ENCODE measurements at places on chromosomes 5 and 9. TPM values are rescaled to one million over a fixed set of nuclear protein-coding genes. Genes with fewer than 3 reads are reported as not detected.

The SPAG8 gene
- 0.20 TPM for total RNA-seq

DNA sequence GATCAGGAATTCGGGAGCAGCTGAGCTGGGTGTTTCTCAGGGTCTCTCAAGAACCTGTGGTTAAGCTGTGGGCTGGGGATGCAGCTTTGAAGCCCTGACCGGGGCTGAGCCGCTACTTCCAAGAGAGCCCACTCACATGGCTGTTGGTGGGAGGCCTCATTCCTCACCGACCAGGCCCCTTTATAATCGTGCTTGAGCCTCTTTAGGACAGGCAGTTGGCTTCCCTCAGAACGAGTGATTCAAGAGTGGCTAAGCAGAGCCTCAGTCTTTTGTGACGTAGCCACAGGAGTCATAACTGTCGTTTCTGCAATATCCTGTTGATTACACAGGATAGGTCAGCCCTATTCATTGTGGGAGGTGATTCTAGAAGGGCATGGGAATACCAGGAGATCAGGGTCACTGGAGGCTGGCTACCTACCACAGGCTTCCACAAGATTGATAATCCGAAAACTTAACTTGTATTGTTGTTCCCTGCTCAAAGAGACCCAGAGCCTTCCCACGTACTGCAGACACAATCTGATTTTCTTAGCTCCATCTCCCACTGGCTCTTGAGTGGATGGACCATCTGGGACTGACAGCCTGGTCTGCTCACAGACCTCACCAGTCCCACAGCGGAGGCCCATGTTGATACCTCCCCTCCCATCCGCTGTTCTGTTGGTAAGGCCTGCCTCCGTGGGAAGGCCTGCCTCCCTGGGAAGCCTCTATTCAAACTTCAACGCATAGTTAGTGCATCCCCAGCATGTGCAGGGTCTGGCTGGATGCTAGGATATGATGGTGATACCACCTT is 3.0 kb upstream of the ERGIC1 start:
- peak; percentile 40 for ATAC-seq

DNA sequence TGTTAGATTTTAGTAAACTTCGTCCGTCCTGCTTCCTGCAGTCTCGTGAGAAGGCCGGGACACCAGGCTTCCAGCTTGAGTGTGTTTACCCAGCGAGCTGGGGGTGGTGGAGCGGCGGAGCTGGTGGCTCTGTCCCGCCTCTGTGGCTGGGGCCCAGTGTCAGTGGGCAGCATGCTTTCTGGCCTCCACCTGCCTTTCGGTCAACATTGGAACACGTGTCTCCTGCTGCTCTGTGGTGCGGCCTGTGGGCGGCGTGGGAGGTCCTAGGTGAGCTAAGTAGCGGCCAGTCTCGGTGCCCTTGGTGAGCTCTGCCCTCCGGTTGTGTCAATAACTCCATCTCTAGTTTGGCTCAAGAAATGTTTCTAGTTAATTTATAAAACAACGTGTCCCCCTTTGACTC is 125.9 kb downstream of the GADD45G start:
- ATAC-seq, result no peak

The FOXD4L5 gene
- total RNA-seq, result not detected

The SCGB3A2 gene
- not detected for total RNA-seq

DNA sequence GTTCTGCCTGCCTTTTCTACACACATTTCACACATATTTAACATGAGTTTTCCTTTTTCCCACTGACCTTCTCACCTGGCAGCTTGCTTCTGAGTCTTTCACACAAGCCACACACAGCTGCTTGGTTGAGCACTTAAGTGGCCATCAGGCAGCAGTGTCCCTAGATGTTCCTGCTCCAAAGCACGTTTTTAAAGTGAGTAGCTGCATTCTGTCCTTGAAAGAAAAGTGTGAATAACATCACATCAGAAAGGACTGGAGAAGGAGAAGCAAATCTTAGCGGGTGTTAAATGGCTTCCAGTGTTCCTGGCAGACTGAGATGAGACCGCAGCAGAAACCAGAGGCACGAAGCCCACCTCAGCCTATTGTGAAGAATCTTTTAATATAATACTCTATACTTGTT is 209.2 kb upstream of the IRX4 start:
- ATAC-seq, result no peak

The FYB1 gene
- 64.7 TPM for total RNA-seq

- no peak for ATAC-seq
These were observed 103.1 kb downstream of the CEMIP2 start for GRCh38 chr9:71665247-71665646.

- no peak for ATAC-seq
These were observed 45.3 kb downstream of the CERT1 start for GRCh38 chr5:75466006-75466716.

- ATAC-seq, result no peak
These were observed 39.6 kb downstream of the COL5A1 start for GRCh38 chr9:134681061-134681661.

- peak; percentile 27 for ATAC-seq
These were observed 1.8 kb upstream of the NTRK2 start for GRCh38 chr9:84667571-84668195.

DNA sequence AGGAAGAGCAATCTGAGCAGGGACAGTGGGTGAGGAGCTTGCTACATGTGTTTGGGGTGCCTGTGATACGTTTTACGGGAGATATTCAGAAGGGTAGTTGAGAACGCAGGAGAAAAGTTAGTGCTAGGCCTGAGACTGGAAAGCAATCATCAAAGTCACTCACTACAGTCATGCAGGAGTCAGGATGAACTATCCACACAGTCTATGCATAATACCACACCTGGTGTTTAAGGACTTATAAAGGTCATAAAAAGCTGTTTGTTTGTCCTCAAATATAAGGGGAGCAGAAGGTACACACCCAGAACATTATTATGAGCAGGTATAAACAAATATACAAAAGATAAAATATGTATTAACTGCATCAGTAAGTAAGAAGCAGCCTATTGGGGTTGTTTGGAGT is 176.6 kb downstream of the GNA14 start:
- no peak for ATAC-seq

DNA sequence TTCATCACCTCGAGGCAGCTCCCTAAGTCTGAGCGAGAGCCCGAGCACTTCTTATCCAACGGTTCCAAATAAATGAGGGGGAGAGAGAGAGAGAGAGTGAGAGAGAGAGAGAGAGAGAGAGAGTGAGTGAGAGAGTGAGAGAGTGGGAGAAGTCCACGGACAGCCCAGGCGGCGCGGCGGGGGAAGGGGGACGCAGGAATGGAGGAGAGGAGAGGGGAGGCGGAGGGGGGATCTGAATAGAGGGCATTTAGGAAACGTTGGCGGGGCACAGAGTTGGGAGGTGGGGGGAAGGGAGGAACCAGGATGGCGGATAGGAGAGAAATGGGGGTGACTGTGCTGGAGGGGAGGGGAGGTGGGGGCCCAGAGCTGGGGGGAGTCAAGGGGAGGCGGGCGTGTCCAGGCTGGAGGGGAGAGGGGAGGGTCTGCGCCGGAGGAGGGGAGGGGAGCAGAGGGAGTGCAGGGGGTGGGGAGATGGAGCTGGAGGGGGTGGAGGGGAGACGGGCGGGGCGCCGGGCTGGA is 398 bp upstream of the BASP1 start:
- peak; percentile 40 for ATAC-seq

DNA sequence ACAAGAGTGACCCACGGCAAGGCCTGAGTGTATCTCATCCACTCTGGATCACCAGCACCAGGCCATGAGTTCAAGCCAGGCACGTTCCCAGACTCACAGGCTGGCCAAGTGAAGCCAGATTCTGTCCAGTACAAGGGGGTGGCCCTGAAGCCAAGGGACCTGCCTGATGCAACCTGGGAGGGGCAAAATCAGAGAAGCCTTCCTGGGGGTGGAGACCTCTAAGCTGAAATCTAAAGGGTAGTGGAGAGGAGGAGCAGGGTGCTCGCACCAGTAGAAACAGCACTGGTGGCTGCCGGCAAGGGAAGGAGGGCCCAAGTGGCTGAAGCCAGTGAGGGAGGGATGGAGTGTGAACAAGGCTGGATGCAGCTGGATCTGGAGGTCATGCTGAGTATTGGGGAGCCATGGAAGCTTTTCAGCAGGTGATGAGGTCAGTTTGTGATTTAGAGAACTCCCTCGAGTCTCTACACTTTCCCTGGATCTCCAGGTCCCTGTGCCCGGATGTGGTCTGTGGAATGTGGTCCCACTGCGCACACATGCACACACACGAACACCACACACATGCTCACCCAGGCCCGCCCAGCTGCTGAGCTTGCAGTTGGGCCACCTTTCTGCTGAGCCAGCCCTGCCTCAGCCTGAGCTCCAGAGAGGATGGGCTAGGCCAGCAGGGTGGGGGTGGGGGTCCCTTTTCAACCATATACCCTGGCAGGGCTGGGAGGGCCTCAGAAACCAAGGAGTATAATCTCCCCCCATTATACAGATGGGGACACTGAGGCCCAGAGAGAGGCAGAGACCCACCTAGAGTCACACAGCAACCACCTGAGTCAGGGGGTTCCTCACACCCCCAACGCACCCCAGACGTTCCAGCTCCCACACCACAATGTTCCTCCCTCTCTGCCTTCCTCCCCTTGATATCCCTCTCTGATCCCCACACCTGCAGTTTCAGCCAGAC is 1.6 kb downstream of the PIP5KL1 start:
- ATAC-seq, result no peak

DNA sequence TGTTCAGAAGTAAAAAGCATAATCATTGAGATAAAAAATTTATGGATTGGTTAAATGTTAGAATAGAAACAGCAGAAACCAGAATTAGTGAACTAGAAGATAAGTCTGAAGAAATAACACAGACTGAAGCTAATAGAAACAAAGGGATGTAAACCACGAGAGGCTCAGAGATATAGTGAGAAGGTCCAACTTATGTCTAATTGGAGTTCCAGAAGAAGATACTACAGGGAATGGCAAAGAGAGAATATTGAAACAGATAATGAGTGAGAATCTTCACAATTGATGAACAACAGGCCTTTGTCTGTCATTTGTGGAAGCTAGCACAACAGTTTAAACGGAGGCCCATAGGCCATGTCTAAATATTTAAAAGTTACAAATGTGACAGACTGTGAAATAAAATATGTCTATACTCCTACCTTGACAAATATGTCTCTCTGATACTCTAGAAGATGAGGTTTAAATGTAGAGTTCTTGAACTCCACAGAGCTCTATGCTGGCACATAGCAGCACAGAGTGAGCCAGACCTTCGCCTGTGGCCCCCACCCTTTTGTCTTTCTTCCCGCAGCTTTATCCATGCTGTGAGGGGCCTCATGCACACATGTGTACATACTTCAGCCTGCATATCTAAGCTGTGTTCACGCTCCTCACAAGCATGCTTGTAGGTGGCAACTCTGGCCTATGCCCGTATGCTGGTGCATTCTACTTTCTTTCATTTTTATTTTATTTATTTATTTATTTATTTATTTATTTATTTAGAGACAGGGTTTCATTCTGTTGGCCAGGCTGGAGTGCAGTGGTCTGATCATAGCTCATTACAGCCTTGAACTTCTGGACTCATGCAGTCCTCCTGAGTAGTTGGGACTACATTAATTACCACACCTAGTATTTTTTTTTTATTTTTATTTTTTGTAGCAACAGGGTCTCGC is 45.0 kb upstream of the ABL1 start:
- no peak for ATAC-seq

DNA sequence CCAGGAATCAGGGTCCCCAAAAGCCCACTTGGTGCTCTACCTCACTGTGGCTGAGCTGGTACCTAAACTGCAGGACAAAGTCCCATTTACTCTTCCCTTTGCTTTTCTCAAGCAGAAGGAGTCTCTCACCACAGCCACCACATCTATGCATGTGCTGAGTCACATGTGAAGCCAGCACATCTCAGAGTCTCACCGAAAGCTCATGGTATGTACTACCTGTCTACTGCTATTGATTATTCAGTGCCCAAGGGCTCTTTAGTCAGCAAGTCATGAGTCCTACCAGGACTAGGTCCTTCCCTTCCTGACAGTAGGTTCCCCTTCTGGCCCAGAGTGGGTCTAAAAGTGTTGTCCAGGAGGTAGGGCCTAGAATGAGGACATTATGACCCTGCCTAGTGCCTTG is 130.7 kb upstream of the NTRK2 start:
- ATAC-seq, result peak; percentile 71

The STPG3 gene
- total RNA-seq, result not detected

The TLE1 gene
- total RNA-seq, result 12.0 TPM

GRCh38 chr9:37602817-37603216 is 10.4 kb upstream of the TOMM5 start:
- peak; percentile 99 for ATAC-seq

The PHF24 gene
- 0.48 TPM for total RNA-seq

The RAB3C gene
- 1.8 TPM for total RNA-seq

The NR5A1 gene
- not detected for total RNA-seq

The MFAP3 gene
- total RNA-seq, result 19.6 TPM

DNA sequence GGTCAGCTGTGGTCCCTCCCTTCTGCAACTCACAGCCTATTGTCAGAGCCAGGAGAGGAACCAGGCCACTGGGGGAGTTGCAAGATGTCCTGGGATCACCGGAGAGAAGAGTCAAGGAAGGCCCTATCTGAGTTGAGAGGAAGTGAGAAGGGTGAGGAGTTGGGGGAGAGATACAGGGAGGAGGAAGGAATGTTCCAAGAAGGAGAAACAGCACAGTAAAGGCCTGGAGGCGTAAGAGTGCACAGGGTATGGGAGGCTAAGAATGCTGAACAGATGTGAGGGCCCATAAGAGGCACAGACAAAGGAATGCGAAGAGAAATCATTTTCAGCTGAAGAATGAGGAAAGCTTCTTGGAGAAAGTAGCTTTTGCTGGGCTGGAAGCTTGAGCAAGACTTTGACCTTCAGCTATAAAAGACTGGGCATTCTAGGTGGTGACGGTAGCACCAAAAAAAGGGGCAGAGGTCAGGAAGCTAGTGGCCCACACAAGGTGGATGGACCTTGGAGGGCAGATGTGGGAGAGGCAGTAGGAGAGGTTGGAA is 21.6 kb upstream of the CSF1R start:
- no peak for ATAC-seq

The KIF4B gene
- total RNA-seq, result not detected

DNA sequence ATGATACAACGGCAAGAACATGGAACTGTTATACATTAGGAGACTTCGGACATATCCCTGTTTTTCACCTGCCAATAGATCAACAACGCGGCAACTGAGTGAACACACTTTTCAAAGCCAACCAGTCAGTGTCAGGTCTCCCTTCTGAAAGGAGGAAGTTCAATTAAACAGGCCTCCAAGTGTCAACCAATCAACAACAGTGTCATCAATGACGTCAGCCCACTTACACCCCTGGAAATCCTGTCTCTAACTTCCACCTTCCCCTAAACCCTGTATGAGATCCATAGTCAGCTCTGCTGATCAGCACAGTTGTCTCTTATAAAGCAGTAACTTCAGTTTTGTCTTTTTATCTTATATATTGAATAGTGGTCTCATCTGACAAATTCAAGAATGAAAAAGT is 36.6 kb downstream of the DMRT3 start:
- ATAC-seq, result no peak

The NME5 gene
- total RNA-seq, result 0.44 TPM

- ATAC-seq, result no peak
These were observed 1307.2 kb downstream of the EFNA5 start for GRCh38 chr5:106363578-106363977.

The CFAP77 gene
- total RNA-seq, result not detected

The PCDHGB4 gene
- 2.8 TPM for total RNA-seq

DNA sequence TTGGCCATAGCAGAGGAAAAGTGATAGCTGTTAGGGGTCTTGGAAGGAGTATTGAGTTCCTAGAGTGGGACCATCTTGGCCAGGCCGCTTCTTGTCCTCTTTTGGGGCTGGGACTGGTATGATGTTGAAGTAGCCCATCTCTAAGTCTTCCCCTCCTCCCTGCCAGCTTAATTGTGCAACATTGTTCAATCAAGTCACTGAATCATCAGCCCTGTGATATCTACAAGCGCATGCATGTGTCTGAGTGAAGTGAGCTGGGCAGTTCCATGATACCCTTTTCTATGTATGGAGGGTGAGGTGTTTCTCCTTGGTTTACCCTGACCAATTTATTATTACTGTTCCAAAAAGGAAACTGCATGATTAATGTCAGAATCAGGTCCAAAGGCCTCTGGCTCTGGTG is 112.2 kb downstream of the C9orf152 start:
- ATAC-seq, result no peak

Data from esophagus mucosa (tissue), 1 donor.